ENCODE measurements at places on chromosomes 2 and 18.
A peak's percentile ranks its signal among the peaks of the same experiment; 100 is the strongest.

- DNase-seq, result no peak
Observed at GRCh38 chr18:24762511-24762910, 302.1 kb downstream of the HRH4 start.

- peak; percentile 46 for DNase-seq
Observed at GRCh38 chr2:95056461-95057459, 31.3 kb downstream of the MAL start.

- no peak for DNase-seq
Observed at GRCh38 chr18:79367480-79367879, 28.2 kb upstream of the NFATC1 start.

DNA sequence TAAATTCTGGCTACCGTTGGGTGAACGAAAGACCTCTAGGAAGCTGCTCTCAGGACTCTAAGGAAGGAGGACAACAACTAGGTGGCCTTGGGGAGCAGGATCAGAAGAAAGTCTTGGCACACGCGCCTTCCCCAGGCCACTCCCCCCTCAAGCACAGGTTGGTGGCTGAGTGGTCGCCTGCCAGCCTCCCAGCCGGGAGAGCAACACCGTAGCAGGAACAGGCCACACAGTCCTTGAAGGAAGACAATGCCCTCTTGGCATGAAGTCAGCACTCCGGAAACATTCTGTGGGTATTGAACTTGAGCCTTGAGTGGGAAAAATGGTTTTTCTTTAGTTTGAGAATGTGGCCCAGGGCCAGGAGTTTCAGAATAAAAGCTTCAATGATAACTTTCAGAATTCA is 87.4 kb upstream of the AGAP1 start:
- no peak for DNase-seq

- DNase-seq, result no peak
Observed at GRCh38 chr2:3396920-3397559, 17.5 kb downstream of the TRAPPC12 start.

GRCh38 chr18:74146756-74147155 is 878 bp downstream of the FBXO15 start:
- DNase-seq, result peak; percentile 35

DNA sequence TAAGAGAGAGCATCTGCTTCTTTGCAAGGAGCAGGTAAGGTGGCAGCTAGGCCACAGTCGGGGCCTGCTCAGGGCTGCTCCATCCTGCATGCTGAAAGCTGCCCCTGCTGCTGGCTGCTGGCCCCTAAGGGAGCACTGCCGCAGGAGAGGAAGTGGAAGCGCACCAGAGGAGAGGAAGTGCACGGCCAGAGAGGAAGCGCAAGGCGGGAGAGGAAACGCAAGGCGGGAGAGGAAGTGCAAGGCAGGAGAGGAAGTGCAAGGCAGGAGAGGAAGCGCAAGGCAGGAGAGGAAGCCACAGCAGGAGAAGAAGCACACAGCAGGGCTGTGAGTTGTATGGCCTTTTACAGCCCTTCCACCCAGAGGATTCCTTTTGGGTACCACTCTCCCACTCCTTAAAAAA is 539.0 kb upstream of the TNP1 start:
- no peak for DNase-seq

DNA sequence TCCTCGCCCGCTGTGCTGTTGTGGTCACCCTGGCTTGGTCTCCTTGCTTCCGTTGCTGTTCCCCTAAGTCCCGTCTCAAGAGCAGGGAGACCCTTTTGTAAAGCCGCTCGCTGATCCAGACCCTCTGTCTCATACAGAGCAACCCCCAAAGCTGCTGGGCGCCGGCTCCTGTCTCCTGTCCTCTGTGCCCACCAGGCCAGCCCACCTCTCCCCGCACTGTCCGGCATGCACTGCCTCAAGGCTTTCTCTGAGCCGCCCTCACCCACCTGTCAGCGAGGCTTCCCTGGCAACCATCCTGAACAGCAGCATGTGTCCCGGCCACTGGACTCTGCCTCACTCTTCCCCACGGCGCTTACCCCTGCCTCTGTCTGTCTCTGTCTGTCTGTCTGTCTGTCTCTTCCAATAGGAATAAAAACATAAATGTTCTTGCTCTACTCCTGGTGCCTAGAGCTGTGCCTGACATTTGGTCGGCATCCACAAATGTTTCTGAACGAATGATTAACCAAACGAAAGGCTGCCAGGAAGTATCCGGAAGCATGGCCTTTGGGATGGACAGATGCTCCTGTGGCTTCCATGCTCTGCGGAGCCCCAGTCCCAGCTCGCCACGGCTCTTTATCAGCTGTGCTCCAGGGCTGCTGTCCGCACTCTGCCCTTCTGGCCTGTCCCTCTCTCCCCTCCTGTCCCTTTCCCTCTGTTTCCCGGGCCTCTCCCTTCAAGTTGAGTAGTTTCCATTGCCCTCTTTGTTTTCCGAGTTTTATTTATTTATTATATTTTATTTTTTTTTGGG is 7.8 kb downstream of the COLEC11 start:
- DNase-seq, result no peak

GRCh38 chr18:40412410-40412809 is 1542.6 kb upstream of the PIK3C3 start:
- DNase-seq, result no peak

GRCh38 chr2:98020992-98021713 is 25.4 kb upstream of the TMEM131 start:
- no peak for DNase-seq

GRCh38 chr2:219285894-219286425 is 6.8 kb downstream of the DNAJB2 start:
- DNase-seq, result no peak

DNA sequence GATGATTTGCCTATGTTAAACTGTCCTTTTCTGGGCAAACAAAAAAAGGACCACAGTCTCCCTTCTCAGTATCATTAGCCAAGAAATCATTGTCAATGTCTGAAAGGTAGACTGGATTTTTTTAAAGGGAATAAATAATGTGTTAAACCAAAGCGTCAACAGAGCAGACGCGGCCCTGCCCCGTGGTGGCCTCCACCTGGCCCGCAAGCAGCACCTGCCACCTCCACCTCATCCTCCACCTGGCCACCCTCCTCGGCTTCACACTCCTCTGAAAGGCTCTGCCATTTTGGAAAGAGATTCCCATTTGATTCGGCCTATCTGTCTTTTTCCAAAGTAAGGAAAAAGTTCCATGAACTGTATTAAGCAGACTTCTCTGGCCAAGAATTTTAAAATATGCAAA is 67.9 kb upstream of the TMEM200C start:
- no peak for DNase-seq

- DNase-seq, result no peak
Observed at GRCh38 chr18:75107931-75108276, 101.0 kb downstream of the PTGR3 start.

DNA sequence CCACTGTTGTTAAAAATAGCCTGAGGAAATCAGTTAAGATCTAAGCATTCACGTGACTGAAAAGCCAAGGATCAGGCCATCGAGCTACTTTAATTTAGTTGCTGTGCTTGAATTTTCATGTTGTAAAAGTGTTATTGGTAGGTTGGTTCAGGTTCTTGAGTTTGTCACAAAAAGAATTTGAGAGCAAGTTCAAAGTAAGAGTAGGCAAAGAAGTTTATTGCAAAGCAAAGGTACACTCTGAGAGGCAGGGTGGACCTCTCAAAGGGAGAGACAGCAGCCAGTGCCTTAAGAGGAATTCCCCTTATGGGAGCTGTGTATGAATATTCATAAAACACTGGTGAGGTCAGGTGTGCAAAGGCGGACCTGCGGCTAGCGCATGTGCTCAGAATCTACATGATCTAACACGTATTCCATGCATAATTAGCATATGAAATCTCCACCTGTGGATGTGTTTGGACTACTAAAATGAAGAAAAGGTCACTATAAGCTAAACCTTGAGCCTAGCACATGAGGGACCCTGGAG is 236.5 kb downstream of the NDUFA10 start:
- no peak for DNase-seq

DNA sequence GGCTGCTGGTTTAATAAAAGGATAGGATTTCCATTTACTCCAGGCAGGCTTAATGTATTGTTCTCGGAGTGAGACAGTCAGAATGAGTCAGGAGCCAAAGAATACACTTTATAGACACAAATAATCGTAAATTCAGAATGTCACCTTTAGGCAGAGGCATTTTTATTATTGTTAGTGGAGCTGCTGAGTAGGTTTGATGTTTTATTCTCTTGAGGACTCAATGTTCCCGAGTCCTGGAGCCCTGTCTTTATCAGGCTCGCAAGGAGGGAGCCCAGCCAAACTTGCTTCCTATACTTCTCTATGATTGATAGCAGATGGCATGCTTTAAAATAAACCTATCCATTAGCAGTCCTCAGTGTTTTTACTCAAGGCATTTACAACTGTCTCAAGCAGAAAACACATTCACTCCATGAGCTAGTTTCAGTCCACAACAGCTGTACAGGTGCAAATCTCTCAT is 492.3 kb upstream of the ZEB2 start:
- DNase-seq, result peak; percentile 40

- no peak for DNase-seq
Observed at GRCh38 chr2:232698556-232699091, 1.5 kb downstream of the GIGYF2 start.

DNA sequence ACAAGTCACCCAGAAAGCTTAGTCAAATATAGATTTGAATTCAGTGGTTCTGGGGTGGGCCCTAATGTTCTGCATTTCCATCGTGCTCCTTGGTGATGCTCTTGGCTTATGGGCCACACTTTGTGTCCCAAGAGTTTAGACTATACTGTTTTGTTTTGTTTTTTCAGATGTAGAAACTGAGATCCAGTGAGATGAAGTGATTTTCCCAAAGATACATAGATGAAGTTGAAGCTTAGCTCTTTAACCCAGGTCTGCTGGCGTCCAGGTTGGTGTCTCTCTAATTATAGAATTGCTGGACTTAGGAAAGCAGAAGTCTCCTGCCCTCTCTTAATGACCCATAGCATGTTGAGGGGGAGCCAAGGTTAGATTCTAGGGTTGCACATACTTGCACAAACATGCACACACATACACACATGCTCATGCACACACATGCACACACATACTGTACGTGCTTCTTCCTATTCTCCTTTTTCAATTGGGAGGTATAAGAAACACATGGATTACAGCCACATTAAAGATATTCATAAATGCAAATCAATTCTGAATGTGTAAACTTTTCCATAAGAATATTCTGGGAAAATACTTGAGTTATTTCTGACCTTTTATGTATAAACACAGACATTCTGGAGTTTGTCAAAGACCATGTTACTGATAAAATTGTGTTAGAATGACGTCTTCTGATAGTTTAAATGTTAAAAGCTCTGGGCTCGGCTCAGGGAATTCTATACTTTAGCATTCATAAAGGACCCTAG is 41.3 kb upstream of the IL1R1 start:
- DNase-seq, result no peak

DNA sequence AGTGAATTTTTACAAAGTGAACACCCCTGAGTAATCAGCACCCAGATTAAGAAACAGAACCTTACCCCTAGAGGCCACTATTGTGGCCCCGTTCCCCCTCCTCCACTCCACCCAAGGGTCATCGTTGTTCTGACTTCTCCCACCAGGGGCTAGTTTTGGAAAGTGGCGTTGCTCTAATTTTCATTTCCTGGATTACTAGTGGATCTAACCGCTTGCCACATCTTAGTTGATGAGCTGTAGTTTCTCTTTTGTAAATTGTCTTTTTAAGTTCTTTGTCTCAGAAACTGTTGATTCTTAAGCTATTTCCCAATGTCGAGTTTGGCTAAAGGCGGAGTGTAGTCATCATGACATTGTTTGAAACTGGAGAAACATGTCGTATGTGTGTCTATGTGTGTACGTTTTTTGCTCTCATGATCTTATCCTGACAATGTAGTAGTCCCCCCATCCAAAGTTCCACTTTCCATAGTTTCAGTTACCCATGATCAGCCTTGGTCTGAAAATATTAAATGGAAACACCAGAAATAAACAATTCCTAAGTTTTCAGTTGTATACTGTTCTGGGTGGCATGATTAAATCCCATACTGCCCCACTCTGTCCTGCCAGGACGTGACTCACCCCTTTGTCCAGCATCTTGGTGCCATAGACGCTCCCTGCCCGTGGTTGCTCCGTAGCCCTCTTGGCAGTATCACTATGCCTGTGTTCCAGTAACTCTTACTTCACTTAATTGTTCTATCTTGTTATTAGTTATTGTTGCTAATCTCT is 71.0 kb upstream of the SP3 start:
- DNase-seq, result peak; percentile 26

DNA sequence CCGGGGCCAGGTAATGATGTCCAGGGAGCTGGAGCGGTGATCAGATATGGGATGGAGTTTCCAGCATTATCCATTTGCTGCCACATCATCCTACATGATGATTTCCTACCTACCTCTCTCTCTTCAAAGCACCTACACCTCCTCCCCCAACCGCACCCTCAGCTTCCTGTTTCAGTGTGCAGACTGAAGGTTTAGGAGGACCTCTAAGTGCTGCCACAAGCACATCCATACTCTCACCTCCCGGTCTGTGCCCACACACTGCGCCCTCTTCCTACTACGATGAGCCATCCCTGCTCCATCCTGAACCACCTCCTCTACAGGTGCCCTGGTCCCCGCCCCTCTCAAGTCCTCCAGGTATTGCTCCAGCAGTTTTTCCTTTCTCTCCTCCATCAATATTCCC is 123.7 kb downstream of the ALPK2 start:
- DNase-seq, result no peak

GRCh38 chr2:20633001-20633400 is 17.9 kb downstream of the HS1BP3 start:
- DNase-seq, result no peak

- DNase-seq, result no peak
Observed at GRCh38 chr2:239821694-239822075, 203.5 kb downstream of the NDUFA10 start.

DNA sequence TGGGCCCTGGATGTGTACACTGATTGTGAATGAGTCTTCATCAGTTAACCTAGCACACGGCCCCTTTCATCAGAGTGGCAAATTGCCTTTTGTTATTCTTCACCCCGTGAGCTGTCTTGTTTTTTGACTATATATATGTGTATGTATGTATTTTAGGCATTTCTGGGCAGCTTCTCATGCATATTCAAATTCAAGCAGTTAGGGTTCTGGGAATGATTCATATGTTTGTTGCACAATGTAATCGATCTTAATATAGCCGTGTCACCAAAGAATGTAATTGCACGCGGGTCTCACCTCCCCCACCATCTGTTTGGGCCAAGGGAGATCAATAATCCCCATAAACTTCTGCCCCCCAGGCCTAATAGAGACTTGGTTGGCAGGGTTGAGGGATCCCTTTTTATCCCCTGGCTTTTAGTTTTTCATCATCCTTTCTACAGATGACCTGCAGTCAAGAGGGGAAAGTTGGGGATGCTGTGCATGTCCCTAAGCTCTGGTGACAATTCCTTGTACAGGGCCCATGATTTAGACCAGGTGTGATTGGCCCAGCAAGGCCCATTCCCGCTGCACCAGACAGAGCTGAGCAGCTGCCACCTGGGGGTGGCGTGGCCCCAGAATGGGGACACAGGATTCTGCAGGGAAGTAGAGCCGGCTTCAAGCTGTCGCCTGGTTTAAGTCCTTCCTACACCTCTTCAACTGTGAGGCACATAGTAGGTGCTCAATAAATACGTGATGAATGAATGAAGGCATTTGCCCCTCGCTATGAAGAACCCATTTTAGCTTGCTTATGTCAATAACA is 19.2 kb downstream of the KCNF1 start:
- DNase-seq, result no peak

DNA sequence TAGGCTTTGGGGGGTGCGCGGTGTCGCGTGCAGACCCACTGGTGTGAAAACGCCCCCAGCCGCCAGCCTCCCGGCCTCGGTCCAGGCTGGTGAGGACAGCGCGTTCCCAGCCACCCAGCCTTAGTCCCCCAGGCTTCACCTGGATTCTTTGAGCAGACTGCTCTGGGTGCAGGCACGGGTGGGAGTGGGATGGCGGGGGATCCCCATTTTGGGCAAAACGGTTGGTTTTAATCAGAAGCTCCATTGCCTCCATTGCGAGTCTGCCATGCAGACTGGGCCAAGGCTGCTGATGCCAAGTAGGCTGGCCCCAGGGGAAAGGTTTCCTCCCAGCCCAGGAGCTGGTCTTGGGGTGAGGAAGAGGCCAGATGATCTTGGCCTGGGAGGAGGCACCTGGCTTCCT is 445 bp downstream of the MLPH start:
- DNase-seq, result peak; percentile 28

Data from EL (cell line).